ENCODE measurements at places on chromosomes 2 and 18.

DNA sequence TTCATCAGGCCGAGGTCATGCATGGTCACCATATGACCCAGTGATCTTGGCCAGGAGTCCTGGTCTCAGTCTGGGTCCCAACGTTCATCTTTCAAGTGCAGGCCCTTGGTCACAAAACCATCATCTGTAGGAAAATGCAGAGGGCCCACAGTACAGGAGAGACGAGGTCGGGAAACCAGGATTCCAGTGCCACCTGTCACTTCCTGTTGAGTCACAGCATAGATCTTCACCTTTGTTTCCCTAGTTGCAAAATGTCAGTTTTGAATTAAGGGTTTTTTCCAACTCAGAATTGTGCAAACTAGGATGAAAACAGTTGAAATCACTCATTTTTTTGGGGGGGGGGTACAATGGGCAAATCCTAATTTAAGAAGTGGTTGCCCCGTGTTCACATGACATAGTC lies 162.2 kb downstream of the INSIG2 start:
- DNase-seq: no peak

DNA sequence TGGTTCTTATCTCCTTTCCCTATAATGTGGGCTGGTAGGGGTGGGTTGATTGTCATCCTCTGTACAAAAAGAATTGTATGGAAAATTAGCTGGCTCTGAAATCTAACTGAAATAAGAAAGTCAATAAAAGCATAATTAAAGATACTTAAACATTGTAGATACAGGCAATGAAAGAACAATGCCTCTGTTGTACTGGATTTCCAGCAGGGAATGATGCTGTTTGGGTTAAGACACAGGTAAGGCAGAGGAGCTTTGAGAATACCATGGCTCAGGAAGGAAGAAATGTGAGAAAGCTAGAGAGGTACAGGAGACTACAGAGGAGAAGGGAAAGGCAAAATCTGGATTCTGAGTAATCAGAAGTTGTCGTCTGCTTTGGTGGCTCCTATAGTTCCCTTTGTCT lies 10.1 kb downstream of the DTNA start:
- DNase-seq: no peak

DNA sequence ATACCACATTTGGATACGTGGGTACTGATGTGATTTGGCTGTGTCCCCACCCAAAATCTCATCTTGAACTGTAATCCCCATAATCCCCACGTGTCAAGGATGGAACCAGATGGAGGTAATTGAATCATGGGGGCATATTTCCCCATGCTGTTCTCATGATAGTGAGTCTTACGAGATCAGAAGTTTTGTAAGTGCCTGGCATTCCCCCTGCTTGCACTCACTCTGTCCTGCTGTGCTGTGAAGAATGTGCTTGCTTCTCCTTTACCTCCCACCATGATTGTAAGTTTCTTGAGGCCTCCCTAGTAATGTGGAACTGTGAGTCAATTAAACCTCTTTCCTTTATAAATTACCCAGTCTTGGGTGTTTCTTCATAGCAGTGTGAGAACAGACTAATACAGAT lies 70.3 kb downstream of the CHST9 start:
- no peak for DNase-seq

DNA sequence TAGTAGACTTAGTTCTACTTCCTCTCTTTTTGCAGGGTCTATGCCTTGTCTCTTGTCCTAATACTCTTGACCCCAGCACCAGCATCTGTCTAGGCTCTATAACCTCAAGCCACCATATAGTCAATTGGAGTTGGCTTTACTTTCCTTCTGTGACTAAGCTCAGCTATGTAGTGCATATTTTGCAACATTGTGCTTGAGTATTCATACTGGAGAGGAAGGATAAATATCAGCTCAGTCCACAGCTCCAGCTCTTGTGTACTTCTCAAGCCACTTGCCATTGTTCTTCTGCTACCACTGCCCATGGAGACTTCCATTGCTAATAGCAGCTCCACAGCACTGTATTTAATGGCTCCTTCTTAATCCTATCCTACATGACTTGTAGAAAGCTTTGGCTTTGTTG lies 35.5 kb upstream of the CD28 start:
- no peak for DNase-seq

DNA sequence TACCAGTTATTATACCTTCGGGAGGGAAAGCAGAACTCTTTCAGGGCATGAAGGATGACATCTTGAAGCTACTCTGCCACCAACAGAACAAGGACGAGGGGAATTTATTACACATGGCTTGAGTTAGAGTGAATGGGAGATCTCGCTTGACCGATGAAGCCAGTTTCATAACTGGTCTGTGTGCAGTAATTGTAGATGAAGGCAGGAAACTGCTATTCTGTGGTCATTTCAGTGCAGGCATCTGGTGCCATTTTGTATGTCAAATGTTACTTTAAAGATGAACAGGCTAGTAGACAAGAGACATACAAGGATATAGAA lies 20.5 kb downstream of the GREB1 start:
- no peak for DNase-seq

- no peak for DNase-seq
These were observed 181.1 kb downstream of the ZRANB3 start for GRCh38 chr2:135349941-135350340.

- no peak for DNase-seq
These were observed 51.0 kb downstream of the CPO start for GRCh38 chr2:206990360-206990759.

- DNase-seq: no peak
These were observed 9.3 kb upstream of the TSN start for GRCh38 chr2:121746071-121746578.

DNA sequence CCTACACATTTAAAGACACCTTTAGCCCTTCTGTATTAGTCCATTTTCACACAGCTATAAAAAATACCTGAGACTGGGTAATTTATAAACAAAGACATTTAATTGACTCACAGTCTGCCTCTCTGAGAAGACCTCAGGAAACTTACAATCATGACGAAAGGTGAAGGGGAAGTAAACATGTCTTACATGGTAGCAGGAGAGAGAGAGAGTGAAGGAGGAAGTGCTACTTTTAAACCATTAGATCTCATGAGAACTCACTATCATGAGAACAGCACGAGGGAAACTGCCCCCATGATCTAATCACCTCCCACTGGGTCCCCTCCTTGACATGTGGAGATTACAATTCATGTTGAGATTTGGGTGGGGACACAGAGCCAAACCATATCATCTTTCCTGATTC lies 946.6 kb downstream of the SLC4A3 start:
- no peak for DNase-seq

DNA sequence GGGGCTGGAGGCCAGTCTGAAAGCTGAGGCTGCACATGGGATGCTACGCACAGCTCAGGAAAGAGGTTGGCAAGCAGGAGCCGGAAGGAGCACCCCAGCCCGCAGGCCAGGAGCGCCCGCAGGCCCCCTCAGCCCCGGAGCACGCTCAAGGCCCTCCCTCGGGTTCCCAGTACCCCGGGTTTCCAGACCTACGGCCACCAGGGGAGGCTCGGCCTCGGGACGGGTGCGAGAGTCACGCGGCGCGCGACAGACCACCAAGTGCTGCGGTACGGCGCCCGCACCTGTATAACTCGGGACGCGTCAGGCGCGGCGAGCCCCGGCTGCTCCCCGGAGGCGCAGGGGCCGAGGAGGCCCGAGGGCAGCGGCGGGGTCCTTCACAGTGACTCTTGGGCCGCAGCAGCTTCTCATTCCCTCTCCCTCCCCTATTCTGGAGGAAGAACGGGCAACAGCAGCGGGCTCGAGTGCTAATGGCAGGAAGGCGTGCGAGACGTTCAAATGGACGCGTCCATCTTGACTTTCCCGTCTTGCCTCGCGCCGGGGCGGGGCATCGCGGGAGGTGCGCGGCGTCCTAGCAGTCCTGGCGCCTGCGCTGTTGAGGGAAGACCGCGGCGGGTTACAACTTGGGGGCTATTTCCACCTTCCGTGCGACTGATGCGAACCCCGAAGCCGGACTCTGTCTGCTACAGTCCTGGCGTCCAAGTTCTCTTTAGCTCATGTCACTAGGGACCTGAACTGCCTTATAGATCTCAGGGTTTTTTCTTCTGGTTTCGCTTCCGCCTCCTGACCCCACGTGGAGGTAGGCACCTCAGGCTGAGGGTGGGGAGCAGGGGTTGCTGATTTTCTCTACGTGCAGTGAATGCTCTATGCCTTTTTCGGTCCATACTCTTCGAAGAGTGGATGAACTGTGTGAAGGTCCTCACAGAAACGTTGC lies at the start of gene ANAPC1:
ANAPC1 (minus strand) TSS at position 533 of the 931 bp plus-strand sequence. CDS start 3,368 bp downstream, outside the sequence.
- DNase-seq: peak; percentile 21

- DNase-seq: no peak
These were observed 272.9 kb downstream of the CDH20 start for GRCh38 chr18:61606068-61606660.

DNA sequence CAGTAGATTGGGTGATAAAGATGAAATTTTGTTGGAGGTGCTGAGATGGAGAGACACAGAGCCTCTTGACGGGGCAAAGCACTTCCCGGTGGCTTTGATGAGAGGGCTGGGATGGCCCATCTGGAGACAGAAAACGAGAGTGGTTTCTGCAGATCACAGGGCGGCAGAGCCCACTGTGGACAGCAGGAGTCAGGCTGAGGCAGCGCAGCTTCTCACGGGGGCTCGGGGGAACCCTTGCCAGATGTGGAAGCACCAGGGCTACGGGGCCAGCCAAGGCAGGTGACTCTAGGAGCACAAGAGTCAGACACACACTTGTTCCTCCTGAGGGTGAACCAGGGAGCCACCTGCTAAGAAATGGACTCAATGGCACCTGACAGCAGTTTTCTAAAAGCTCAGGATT lies 78.5 kb downstream of the TPO start:
- no peak for DNase-seq

- DNase-seq: no peak
These were observed 23.9 kb upstream of the GNAL start for GRCh38 chr18:11665146-11665545.

DNA sequence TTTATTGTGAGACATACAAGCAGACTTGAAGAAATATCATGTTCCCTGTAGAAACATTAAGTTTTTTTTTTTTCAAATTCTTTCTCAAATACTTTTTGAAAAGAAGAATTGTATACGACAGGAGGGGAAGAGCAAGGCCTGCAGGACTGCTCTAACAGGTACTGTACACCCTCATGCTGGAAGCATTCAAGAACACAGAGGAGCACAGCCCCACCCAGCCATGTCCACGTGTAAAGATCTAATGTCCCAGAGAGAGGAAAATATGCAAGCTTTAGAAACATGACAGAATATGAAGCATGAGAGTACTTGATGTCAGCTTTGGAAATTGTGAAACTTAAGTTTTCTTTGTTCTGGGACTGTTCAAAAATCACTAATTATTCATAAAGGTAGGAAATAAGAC lies 191.6 kb downstream of the TTC32 start:
- DNase-seq: no peak

DNA sequence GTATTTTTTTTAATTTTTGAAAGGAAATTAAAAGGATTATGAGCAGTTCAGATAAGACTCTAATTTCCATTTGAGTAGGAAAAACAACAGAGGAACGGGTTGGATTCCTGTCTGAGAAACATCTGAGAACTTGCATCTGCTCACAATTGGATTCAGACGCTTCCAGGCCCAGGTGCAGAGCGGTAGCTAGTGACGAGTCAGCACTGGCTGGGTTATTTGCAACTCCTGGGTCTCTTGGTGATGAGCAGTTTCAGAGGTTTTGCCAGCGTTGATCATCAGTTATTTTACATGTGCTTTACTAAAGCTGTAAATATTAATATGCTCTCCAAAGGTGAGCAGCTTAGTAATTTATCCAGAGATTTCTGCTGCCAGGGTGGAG lies 39.1 kb upstream of the B3GNT7 start:
- DNase-seq: no peak

- no peak for DNase-seq
These were observed 33.1 kb upstream of the MBP start for GRCh38 chr18:77165503-77166188.

DNA sequence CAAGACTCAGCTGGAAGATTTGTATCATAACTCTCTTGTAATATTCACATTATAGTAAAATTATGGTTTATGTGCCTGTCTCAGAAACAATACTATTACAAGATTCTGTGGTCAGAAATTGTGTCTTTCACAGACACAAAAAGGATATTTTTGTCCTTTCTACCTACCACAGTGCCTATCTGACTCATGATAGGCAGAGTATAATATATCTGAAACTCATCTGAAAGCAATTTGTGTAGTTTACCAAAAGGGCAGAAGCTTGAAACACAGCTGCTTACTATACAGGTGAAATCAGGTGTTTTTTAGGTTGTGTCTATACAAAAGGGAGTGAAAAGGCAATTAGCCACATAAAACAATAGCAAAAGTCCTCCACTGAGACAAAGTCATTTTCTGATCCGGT lies 10.9 kb downstream of the TMEM200C start:
- DNase-seq: no peak

DNA sequence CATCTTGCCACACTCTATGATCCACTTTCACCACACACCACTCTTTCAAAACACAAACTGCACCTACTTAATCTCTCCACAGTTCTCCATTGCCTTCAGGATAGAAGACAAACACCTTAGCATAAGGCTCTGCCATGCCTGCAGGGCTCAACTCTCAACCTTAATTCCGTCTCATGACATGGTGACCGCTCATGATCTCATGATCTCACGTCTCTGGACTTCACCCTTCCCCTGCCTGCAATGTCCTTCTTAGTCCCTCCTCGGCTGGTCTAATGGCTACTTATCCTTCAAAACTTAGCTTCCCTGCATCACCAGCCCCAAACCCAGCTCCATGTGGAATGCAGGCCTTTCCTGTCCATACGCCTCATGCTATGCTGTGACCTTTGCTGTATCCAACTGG lies 85.3 kb downstream of the ACVR1 start:
- DNase-seq: no peak

- DNase-seq: no peak
These were observed 43.3 kb upstream of the CELF4 start for GRCh38 chr18:37608876-37609275.

DNA sequence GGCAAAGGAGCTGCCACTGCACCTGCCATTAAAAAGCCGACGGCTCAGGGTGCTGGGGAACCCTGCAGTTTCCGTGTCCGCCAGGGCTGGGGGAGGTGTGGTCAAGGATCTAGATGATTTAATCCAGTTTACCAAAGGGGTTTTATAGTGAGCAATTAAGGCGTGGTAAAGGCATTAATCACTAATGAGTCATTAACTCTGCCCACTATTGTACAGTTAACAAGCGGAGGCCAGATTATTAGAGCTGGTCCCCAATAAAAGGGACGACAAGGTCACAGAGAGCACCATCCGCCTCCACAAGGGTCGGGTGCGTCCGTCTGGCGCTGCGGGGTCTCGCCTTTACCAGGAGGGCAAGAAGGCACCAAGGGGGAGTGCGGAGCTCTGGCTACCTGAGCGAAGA lies 9.6 kb downstream of the RAX start:
- no peak for DNase-seq

DNA sequence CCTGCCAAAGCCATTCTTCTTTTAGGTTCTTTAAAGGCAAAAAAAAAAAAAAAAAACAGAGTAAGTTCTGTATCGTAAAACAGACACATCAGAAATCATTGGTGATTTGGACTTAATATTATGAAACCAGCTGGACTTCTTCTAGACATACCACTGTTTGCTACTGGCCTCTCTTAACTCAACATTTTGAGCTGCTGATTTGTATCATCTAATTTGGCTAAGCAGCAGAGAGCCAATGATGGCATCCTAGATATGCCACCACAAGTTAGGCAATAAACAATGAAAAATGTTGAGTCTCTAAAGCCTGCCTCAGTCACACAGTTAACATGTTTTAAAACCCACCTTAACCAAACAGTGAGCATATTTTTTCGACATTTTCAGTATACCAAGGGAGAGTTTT lies 1034.3 kb upstream of the NXPH2 start:
- no peak for DNase-seq
